Activated T-cell treated with anti-CD3 and anti-CD28 coated beads, Interleukin-2, amount 50 U/mL, for 24 hours (primary cell): ENCODE measurements at places on chromosomes 7 and 10.
A peak's percentile ranks its signal among the peaks of the same experiment; 100 is the strongest.

DNA sequence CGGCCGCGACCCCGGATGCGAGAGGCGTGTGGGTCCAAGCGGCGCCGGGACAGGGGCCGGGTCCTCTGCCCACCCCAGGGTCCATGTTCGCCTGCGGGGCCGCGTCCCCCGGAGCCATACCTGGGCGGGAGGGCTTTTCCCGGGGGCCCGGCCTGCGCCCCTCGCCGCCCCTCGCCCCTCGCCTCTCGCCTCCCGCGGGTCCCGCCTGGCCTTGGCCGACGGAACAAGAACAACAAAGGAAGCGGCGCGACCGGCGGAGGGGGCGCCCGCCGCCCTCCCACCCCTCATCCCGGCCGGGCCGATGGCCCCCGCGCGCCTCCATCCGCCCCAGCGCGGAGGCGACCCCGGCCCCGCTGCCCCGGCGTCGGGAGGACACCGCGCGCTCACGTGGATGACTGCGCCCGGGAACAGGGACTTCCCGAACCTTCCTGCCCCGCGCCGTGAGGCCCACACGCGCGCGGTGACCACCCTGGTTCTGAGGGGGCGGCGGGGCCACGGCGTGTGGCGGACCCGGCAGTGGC, 348.2 kb downstream of the DNAJB6 start:
- no peaks in the 10 kb centered on the region for H3K36me3 ChIP-seq
- peaks cover 21% of the 10 kb centered on the region for H3K4me1 ChIP-seq
- H3K4me3 ChIP-seq: no peak overlapping the region
- peak; percentile 20 for DNase-seq
- no peak overlapping the region for H3K27ac ChIP-seq
- H3K27me3 ChIP-seq: peaks cover 81% of the 10 kb centered on the region

DNA sequence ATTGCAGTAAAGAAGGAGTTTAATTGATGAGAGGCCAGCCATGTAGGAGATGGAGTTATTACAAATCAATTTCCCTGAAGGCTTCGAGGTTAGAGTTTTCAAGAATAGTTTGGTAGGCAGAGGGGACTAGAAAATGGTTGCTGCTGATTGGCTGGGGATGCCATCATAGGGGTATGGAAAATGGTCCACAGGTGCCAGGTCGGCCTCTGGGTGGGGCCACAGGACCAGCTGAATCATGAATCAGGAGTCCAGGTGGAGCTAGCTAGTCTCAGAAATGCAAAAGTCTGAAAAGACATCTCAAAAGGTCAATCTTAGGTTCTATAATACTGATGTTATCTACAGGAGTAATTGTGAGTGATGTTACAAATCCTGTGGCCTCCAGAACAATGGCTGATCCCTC, 714.0 kb upstream of the GHITM start:
- H3K4me3 ChIP-seq: no peak overlapping the region
- no peak overlapping the region for H3K27ac ChIP-seq
- H3K36me3 ChIP-seq: no peaks in the 10 kb centered on the region
- H3K4me1 ChIP-seq: no peaks in the 10 kb centered on the region
- no peak for DNase-seq

DNA sequence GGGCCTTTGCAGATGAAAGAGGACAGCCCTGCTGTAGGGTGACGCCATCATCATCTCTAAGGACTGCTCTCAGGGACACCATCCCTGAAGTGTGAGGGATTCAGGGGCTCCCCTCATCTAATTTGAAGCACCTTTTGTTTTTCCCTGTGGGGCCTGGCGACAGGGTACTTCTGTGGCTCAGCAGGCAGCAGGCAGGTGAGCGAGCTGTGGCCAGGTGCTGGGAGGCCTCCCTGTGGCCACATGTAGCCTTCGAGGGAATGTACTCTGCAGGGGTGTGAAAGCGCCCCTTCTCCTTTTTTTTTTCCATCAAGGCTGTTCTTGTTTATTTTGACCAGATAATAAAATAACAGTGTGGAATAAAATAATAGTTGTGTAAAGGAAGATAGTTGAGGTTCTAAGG, 118.2 kb upstream of the DPP6 start:
- no peak overlapping the region for H3K27ac ChIP-seq
- no peaks in the 10 kb centered on the region for H3K36me3 ChIP-seq
- H3K4me1 ChIP-seq: no peaks in the 10 kb centered on the region
- no peak for DNase-seq

DNA sequence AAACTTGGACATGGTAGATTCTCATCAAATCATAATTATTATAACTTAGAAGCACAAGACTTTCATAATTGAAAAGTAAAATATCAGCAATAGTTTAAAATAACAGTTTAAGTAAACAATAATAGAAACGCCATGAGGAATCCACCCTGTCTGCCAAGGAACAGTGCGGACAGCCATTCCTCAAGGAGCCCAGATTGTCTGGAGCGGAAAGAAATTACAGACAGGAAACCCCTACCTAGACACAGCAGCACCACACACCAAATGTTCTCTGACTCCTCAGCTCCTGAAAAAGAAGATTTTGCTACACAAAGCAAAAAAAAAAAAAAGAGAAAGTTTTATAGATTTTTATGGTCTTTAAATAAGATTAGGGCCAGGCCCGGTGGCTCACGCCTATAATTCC, 21.5 kb upstream of the SEC61G start:
- no peak for DNase-seq
- H3K27me3 ChIP-seq: peaks cover 17% of the 10 kb centered on the region
- no peaks in the 10 kb centered on the region for H3K36me3 ChIP-seq
- no peak overlapping the region for H3K27ac ChIP-seq

DNA sequence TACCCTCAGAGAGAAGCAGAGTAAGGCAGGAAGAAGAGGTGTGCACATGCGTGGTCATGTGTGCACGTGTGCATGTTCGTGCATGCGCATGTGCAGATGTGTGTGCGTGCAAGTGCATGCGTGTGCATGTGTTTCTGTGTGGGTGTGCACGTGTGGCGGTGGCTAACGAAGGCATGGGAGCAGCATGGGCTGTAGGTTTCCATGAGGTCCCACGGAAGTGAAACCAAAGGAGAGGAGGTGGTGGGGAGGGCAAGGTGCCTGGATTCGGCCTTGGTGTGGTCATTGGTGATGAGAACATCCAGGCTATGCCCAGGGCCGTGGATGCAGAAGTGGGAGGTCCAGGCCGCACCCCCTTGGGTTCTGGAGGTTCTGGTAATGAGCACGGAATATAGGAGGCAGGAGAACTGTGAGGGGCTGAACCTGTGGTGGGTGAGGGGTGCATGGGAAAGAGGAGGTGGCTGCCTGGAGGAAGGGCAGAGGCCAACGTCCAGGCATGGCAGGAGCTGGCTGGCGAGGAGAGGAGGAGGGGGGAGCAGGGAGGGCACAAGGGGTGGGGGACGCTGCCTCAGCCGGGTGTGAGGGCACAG, 2.4 kb upstream of the INPP5A start:
- H3K4me3 ChIP-seq: no peak overlapping the region
- H3K4me1 ChIP-seq: peaks cover 31% of the 10 kb centered on the region
- no peak for DNase-seq
- H3K36me3 ChIP-seq: peaks cover 8% of the 10 kb centered on the region

DNA sequence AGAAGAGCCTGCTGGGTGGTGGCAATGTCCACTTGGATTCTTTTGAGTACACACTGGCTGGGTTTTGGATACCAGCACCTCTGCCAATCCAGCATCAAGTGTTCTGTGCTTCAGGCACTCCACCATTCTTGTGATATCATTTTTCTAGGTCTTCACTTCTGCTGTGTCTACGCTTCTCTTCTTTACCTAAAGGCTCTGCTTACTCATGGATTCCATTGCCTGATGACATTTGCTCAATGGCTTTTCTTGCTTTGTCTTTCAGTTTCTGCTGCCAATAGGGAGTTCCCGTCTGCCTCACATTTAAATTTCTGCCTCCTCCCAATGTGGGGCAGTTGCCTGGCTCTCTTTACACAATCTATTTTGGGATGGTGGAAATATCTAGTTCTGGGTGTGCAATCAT, 12.7 kb upstream of the PAPSS2 start:
- no peak for DNase-seq
- H3K27me3 ChIP-seq: peaks cover 7% of the 10 kb centered on the region
- H3K27ac ChIP-seq: peak overlapping the region; percentile 50
- peaks cover 36% of the 10 kb centered on the region for H3K4me1 ChIP-seq
- no peak overlapping the region for H3K4me3 ChIP-seq

- H3K4me3 ChIP-seq: peak within 1 kb of the TSS; percentile 91
- DNase-seq: peak; percentile 83
- H3K36me3 ChIP-seq: peaks cover 70% of the 10 kb centered on the region
- peak within 1 kb of the TSS; percentile 96 for H3K27ac ChIP-seq
- no peaks in the 10 kb centered on the region for H3K27me3 ChIP-seq
Measured at GRCh38 chr7:100867040-100867775, at the start of gene TRIP6. TSS of gene TRIP6 (plus strand) at chr7:100867387. CDS start at chr7:100867498, 111 bp downstream.

GRCh38 chr10:124367414-124367813, 51.3 kb downstream of the OAT start:
- H3K36me3 ChIP-seq: no peaks in the 10 kb centered on the region
- H3K27me3 ChIP-seq: peaks cover 16% of the 10 kb centered on the region
- H3K27ac ChIP-seq: no peak overlapping the region
- no peak for DNase-seq
- no peaks in the 10 kb centered on the region for H3K4me1 ChIP-seq

- H3K4me1 ChIP-seq: peaks cover 36% of the 10 kb centered on the region
- DNase-seq: no peak
- no peak overlapping the region for H3K27ac ChIP-seq
- no peaks in the 10 kb centered on the region for H3K36me3 ChIP-seq
Measured at GRCh38 chr7:108307595-108307994, 148.6 kb downstream of the NRCAM start.

- H3K4me3 ChIP-seq: no peak overlapping the region
- H3K27ac ChIP-seq: peak overlapping the region; percentile 60
- peaks cover 83% of the 10 kb centered on the region for H3K36me3 ChIP-seq
- H3K27me3 ChIP-seq: no peaks in the 10 kb centered on the region
Measured at GRCh38 chr10:125722811-125723210, 3.3 kb downstream of the EDRF1 start.

GRCh38 chr7:72504061-72504706, 92.0 kb upstream of the CALN1 start:
- H3K4me1 ChIP-seq: no peaks in the 10 kb centered on the region
- DNase-seq: no peak
- no peaks in the 10 kb centered on the region for H3K36me3 ChIP-seq
- no peak overlapping the region for H3K4me3 ChIP-seq
- no peaks in the 10 kb centered on the region for H3K27me3 ChIP-seq

- peaks cover 16% of the 10 kb centered on the region for H3K27me3 ChIP-seq
- peaks cover 20% of the 10 kb centered on the region for H3K4me1 ChIP-seq
- no peaks in the 10 kb centered on the region for H3K36me3 ChIP-seq
- DNase-seq: no peak
Measured at GRCh38 chr7:22445140-22445743, 54.7 kb downstream of the STEAP1B start.

DNA sequence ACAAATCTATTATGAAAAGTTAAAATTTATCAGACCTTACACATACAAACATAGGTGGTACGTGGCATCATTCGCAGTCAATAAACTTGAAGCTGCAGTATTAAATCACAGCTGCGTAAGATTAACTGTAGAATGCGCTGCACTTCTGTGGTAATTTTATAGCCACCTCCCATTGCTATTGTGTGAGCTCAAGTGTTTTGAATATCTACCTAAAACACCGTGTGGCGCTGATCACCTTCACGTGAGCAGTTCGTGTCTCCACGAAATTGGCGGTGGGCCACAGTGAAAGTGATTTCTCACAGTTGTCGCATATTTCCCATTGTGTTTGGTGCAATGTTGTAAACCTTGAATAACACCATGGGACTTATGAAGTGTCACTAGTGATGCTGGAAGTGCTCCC, 102.8 kb downstream of the PLPP4 start:
- no peaks in the 10 kb centered on the region for H3K4me1 ChIP-seq
- no peaks in the 10 kb centered on the region for H3K27me3 ChIP-seq
- H3K36me3 ChIP-seq: no peaks in the 10 kb centered on the region

- peaks cover 11% of the 10 kb centered on the region for H3K36me3 ChIP-seq
- peaks cover 27% of the 10 kb centered on the region for H3K4me1 ChIP-seq
- no peak overlapping the region for H3K27ac ChIP-seq
- peaks cover 77% of the 10 kb centered on the region for H3K27me3 ChIP-seq
Measured at GRCh38 chr7:26860361-26860760, 4.0 kb downstream of the SKAP2 start.

DNA sequence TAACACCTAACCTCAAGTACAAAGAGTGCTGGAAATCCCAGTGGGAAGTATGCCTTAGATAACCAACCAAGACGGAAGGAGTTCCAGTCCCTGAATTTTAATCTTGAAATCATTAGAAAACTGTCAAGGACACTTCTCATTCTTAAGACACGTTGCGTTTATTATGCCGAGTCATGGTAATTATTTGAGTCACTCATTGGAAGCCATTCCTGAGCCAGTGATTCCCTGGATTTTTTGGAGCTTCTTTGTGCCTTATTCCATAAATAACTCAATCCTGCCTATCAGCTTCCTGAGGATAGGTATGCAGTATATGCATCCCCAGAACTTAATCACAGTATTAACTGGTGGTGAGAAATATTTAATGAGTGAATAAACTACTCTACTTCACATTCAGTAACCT, 77.4 kb downstream of the PPP1R17 start:
- no peaks in the 10 kb centered on the region for H3K36me3 ChIP-seq
- no peak overlapping the region for H3K4me3 ChIP-seq

- H3K27ac ChIP-seq: no peak overlapping the region
- peaks cover 37% of the 10 kb centered on the region for H3K36me3 ChIP-seq
- H3K4me1 ChIP-seq: peaks cover 5% of the 10 kb centered on the region
- no peak overlapping the region for H3K4me3 ChIP-seq
- no peaks in the 10 kb centered on the region for H3K27me3 ChIP-seq
Measured at GRCh38 chr7:36406156-36406555, 16.5 kb downstream of the ANLN start.

- H3K27ac ChIP-seq: peak overlapping the region; percentile 22
- H3K4me1 ChIP-seq: peaks cover 37% of the 10 kb centered on the region
- H3K4me3 ChIP-seq: peak overlapping the region; percentile 91
- peaks cover 22% of the 10 kb centered on the region for H3K36me3 ChIP-seq
- no peaks in the 10 kb centered on the region for H3K27me3 ChIP-seq
Measured at GRCh38 chr7:37450035-37450434, 1.4 kb upstream of the ELMO1 start.

GRCh38 chr10:121113385-121113696, 262.2 kb downstream of the WDR11 start:
- H3K27ac ChIP-seq: no peak overlapping the region
- no peak overlapping the region for H3K4me3 ChIP-seq
- H3K27me3 ChIP-seq: no peaks in the 10 kb centered on the region
- no peaks in the 10 kb centered on the region for H3K36me3 ChIP-seq
- H3K4me1 ChIP-seq: no peaks in the 10 kb centered on the region

DNA sequence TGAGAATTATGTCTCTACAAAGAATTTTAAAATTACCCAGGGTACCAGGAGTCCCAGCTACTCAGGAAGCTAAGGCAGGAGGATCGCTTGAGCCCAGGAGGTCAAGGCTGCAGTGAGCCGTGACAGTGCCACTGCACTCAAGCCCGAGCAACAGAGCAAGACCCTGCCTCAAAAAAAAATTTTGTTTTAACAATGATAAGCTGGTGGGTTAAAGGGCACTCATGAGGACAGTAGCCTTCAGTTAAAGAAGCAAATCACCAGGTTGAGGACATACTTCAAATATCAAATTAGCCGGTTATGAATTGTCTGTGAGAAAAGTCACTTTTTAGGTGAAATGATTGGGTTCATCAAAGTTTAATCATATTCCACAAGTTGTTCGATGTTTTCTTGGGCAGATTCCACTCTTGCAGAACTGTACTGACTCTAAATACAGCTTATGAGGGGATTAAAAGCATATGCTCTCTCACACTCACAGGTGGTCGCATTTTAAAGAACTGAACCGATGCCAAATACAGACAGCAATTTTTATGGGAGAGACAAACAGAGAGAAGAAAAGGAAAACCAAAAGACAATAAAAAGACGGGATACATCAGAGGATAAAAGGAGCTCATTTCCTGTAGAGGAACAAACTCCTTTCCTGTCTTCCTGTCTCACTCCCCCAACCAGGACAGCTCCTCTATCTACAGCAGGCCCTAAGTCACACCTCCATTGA, 582.8 kb upstream of the NRP1 start:
- H3K27ac ChIP-seq: no peak overlapping the region
- DNase-seq: no peak
- peaks cover 5% of the 10 kb centered on the region for H3K4me1 ChIP-seq
- peaks cover 38% of the 10 kb centered on the region for H3K27me3 ChIP-seq
- no peaks in the 10 kb centered on the region for H3K36me3 ChIP-seq
